Natural killer cell (primary cell): ENCODE measurements at places on chromosomes 6 and 20. TPM values are rescaled to one million over a fixed set of nuclear protein-coding genes. Genes with fewer than 3 reads are reported as not detected.

DNA sequence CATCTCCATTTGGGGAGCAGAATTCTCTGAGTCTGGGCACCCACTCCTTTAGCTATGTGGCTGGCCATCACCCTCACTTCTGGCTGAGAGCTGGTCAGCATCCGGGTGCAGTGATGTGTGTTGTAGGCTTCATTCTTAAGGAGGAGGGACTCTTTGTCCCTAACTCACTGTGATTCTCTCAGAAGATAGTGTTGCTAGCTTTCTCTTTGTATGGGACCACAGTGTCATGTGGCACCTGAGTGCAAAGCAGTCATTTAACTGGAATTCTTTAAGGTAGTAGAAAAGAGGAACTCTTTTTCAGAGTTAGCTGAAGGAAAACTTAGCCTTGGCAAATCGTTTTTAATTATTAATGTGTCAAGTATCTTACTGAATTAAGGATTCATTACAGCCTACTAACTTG, 165.9 kb downstream of the JARID2 start:
- no peaks in the 10 kb centered on the region for H3K36me3 ChIP-seq
- H3K4me1 ChIP-seq, result peaks cover 11% of the 10 kb centered on the region
- no peaks in the 10 kb centered on the region for H3K27me3 ChIP-seq
- no peak overlapping the region for H3K27ac ChIP-seq
- no peak for DNase-seq
- no peak overlapping the region for H3K4me3 ChIP-seq

DNA sequence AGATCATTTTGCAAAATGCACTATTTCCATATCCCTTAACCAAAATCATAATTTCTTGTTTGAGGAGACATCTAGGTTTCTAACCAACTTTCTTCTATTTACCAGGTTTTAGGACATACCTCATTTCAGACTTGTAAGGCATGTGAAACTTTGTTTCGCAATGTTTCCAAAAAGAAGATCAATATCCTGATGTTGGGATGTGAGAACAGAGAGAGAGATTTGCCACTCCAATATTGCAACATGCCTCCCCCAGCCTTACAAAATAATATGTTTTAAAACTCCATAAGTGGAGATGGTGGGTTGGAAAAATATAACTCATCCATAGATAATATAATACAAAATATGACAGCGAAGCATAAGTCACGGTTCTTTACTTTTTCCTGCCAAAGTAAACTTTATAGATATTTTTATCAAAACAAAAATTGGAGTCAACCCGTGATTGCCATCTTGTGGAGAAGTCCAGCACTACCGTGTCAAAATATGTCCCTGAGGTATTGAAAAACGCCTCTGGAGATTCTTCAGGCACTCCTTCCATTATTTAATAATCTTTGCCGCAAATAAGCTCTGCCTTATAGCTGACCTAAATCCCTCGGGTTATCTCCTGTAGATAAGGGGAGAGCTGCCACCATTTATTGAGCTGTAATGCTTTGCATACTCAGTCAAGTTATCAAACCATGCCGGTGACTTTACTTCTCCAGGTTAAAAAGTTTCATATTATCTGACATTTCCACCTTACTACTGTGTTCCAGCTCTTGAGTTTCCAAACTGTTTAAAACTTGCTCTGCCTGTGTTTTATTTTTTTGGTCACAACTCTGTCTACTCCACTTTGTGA, 534.2 kb downstream of the HACE1 start:
- H3K27ac ChIP-seq, result no peak overlapping the region
- H3K4me1 ChIP-seq, result no peaks in the 10 kb centered on the region
- no peaks in the 10 kb centered on the region for H3K36me3 ChIP-seq
- no peaks in the 10 kb centered on the region for H3K27me3 ChIP-seq
- H3K4me3 ChIP-seq, result no peak overlapping the region

GRCh38 chr20:63846128-63846771, 15.0 kb upstream of the ABHD16B start:
- no peaks in the 10 kb centered on the region for H3K36me3 ChIP-seq
- no peak overlapping the region for H3K4me3 ChIP-seq
- peaks cover 62% of the 10 kb centered on the region for H3K4me1 ChIP-seq
- H3K27ac ChIP-seq, result no peak overlapping the region
- H3K27me3 ChIP-seq, result peaks cover 24% of the 10 kb centered on the region

GRCh38 chr6:154476494-154476893, 34.0 kb downstream of the CNKSR3 start:
- no peaks in the 10 kb centered on the region for H3K27me3 ChIP-seq
- no peak overlapping the region for H3K27ac ChIP-seq
- H3K36me3 ChIP-seq, result no peaks in the 10 kb centered on the region
- H3K4me3 ChIP-seq, result no peak overlapping the region
- no peaks in the 10 kb centered on the region for H3K4me1 ChIP-seq
- no peak for DNase-seq

DNA sequence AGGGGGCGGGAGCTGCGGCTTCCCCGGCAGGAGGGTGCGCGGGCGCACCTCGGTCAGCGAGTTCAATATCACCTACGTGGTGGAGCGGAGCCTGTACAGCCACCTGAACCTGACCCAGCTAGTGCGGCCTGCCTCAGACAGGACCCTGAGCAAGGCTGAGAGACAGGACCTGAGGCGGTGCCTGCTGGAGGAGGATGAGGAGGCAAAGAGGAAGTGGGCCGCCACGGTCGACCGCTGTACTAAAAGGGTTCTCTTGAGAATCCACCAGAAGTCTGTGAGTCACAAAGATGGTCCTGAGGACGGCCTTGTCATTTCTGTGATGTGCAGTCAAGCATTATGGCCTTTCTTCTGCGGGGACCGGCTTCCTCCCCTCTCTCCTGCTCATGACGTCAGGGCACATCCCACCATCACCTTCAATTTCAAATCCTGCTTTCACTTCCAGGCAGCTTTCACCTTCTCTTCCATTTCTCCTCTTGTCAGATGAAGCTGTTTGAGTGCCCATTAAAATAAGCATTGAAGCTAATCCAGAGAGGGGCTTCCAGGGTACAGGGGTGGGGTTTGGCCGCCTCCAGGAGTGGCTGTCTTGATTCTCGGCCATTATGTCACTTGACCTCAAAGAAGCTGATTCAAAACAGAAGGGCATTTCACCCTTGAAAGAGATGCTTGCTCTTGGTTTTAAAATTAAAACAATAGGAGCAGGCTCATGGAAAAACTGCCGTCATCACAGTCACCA, 177.6 kb downstream of the SASH1 start:
- no peaks in the 10 kb centered on the region for H3K4me1 ChIP-seq
- no peak overlapping the region for H3K27ac ChIP-seq
- no peak overlapping the region for H3K4me3 ChIP-seq
- H3K27me3 ChIP-seq, result no peaks in the 10 kb centered on the region

GRCh38 chr6:157644043-157644810, 178.8 kb upstream of the SNX9 start:
- H3K27ac ChIP-seq, result no peak overlapping the region
- H3K27me3 ChIP-seq, result no peaks in the 10 kb centered on the region
- DNase-seq, result no peak
- peaks cover 3% of the 10 kb centered on the region for H3K36me3 ChIP-seq
- H3K4me3 ChIP-seq, result no peak overlapping the region

DNA sequence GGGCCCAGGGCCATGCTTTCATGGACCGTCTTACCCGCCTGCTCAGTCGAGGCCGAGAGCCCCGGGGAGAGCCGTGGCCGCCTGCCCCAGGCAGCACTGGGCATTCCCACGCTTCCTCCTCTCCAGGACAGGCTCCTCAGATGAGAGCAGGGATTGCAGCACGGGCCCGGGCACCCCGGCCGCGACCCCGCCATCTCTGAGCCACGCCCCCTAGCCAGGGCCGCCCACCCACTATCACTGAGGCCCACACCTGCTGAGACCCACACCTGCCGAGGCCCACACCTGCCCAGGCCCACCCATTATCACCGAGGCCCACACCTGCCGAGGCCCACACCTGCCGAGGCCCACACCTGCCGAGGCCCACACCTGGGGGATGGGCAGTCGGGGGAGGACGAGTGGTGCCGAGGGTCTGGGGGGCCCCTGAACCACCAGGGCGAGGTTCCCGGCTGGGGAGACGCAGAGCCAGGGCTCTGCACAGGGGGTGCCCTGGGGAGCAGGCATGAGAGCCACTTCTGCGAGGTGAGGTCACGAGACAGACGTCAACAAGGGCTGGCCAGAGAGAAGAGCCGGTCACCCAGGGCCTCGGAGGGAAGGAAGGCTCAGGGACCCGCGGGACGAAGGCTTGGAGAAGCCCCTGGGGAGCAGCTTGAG, 235.6 kb downstream of the ERMARD start:
- no peak overlapping the region for H3K27ac ChIP-seq
- no peaks in the 10 kb centered on the region for H3K36me3 ChIP-seq
- H3K4me1 ChIP-seq, result peaks cover 24% of the 10 kb centered on the region
- no peak for DNase-seq
- H3K27me3 ChIP-seq, result peaks cover 2% of the 10 kb centered on the region

DNA sequence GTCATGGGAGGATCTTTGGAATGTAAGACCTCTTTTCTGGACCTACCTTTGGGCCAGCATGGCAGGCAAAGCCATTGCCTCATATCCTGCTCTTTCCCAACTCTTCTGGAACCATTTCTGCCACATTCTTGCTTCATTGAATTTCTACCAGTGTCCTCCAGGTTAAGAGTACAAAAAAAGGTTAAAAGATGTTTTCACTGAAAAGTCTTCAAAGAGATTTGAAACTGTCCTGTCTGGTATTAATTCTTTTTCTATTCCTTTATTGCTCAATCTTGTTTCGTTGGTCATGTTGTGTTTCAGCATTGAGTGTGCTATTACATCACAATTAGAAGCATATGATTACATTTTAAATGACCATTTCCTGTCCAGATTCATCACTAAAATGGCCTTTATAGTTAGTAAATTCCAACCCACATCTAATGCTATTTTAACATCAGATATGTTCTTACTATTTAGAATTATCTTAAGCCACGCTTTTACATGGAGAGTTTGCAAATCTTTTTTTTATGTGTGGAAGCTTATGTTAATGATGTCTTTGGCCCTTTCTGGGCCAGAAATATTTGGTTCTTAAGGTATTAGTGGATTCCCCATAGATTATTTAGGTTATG, 450.9 kb downstream of the GJA1 start:
- no peaks in the 10 kb centered on the region for H3K27me3 ChIP-seq
- no peak overlapping the region for H3K27ac ChIP-seq
- DNase-seq, result no peak
- no peak overlapping the region for H3K4me3 ChIP-seq
- no peaks in the 10 kb centered on the region for H3K4me1 ChIP-seq

GRCh38 chr6:86793649-86794048, 143.7 kb upstream of the HTR1E start:
- no peaks in the 10 kb centered on the region for H3K27me3 ChIP-seq
- no peak overlapping the region for H3K4me3 ChIP-seq
- no peaks in the 10 kb centered on the region for H3K4me1 ChIP-seq
- DNase-seq, result no peak
- H3K27ac ChIP-seq, result no peak overlapping the region

DNA sequence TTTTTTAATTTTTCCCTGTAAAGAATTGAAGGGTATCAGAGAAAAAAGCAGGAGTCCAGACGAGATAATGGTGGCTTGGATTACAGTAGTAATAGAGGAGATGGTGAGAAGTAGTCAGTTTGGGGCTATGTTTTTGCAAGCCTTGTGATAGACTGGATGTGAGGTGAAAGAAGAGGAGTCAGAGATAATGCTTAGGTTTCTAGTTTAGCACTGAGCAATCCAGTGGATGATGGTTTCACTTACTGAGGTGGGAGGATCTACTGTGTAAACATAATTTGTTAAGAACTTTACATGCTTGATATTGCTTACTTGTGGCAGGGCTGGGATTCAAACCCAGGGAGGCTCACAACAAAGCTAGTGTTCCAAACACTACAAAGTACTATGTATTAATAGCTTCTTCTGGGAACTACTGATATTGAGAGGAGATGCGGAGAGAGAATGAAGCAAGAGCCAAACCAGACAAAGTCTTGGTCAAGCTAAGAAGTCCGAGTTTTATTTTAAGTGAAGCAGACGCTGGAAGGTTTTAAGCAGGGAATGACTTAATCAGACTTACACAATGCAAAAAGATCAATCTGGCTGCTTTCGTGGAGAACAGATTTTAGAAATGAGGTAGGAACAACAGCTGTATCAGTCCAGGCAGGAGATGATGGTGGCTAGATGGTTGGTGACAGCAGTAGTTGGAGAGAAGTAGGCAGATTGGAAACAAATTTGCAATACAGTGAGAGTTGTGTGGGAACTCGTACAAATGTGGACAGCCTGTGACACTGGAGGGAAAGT, 58.0 kb downstream of the ZFAND3 start:
- DNase-seq, result no peak
- H3K27me3 ChIP-seq, result no peaks in the 10 kb centered on the region
- no peak overlapping the region for H3K27ac ChIP-seq
- H3K4me3 ChIP-seq, result no peak overlapping the region
- no peaks in the 10 kb centered on the region for H3K36me3 ChIP-seq
- H3K4me1 ChIP-seq, result peaks cover 17% of the 10 kb centered on the region

The CDH26 gene
- total RNA-seq, result 1.2 TPM

The HLA-DOB gene
- total RNA-seq, result 13.7 TPM

The EEF1A2 gene
- total RNA-seq, result 0.35 TPM

The ZNF341 gene
- total RNA-seq, result 5.1 TPM

The FAM83D gene
- total RNA-seq, result 2.1 TPM

The NT5E gene
- 0.57 TPM for total RNA-seq
